Iris pigment epithelial cell (primary cell): ENCODE measurements at places on chromosomes 11 and 22.
A peak's percentile ranks its signal among the peaks of the same experiment; 100 is the strongest.

DNA sequence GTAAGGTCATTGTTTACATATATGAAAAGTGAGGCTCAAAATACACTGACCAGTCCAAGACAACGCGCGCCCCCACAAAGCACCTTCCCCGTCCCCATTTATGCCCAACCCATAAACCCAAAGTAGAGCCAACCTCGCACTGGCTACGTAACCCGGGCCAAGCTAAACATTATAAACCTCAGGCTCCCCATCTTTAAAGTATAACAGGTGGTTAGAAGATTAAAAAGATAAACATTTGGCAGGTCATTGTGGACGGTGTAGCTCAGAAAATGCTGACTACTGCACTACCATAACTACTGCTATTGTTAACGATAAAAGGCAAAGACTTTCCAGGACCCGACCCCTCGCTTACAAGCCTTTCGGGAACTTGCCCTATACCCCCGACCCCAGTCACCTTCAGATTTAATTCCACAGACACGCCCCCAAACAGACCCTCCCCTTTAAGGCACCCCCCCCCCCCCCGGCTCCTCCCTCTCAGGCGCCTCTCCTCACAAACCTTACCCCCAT is 470 bp downstream of the NUMA1 start:
- DNase-seq = no peak

DNA sequence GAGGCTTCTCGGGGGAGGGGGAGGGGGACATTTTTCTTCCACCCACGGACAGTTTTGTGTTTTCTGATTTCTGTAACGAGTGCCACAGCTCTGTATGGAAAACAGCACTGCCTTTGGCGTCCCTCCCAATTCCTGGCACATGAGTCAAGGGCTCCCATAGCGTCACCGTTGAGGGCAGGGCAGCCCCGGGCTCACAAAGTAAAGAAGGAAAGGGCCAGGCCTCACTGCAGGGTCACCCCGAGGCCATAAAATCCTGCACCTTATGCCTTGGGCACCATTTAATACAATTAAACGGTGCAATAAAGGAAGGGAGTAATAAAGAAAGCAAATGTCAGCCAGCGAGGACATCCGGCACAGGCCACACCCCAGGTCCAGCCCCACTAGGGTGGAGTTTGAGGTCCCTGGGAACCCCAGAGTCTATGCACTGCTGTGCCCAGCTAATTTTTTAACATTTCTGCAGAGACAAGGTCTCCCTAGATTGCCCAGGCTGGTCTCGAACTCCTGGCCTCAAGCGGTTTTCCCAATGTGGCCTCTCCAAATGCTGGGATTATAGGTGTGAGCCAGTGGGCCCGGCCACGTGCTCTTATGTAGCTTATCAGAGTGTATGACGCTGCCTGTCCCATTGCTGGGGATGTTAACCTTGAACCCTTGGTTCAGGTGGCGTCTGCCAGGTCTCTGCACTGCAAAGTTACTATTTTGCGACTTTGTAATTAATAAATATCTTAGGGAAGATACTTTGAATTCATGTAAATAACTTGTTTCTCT is 13.6 kb upstream of the MUC2 start:
- DNase-seq = peak; percentile 47

- DNase-seq = no peak
Measured at GRCh38 chr22:45886540-45886939, 90.4 kb downstream of the WNT7B start.

DNA sequence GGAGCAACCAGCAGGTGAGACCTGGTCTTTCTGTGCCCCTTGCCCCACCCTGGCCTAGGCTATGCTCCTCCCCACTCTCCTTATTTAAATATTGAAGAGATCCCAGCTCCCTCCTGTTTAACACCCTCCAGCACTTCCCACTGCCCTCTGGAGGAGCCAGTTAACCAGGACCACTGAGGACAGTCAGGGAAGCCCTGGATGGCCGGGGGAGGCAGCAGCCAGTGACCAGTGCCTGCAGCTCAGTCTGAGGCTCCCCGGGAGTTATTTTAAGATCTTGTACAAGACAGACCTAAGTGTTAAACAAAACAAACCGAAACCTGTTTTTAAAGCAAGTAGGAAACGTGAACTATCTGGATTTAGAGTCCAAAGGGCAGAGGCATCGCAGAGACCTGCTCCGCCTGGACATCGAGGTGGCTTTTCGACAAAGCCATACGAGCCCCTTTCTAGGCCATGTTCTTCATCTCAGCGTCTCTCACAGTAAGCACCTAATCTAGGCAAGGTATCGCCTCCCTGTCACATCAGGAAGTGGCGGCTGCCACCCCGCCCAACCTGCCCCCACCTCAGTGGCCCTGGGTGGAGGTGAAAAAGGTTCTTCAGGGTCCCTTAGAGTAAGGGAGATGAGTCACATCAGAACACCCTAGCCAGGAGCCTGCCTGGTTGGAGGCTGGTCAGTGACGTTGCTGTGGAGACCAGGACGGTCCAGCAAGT is 35.2 kb downstream of the TRMU start:
- DNase-seq = no peak

GRCh38 chr11:10650630-10651029 is 42.9 kb downstream of the IRAG1 start:
- DNase-seq = no peak

DNA sequence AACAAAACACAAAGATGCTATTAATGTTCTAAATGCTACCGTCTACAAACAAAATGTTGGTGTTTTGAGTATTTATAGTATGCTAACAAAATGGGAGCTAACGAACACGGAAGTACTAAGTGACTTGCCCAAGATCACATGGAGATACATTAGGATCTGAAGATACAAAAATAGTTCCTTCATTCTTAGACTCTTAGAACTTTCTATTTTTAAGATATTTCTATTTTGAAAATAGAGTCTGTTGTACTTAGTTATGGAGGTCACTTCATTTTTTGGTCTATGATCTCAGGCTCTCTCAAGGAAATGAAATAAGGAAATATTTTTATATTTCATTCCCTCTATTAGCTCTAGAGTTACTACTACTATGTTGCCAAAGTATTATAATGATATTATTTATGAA is 64.2 kb downstream of the APOL5 start:
- DNase-seq = no peak

- DNase-seq = no peak
Measured at GRCh38 chr22:48588151-48588877, 1239.4 kb downstream of the BRD1 start.

DNA sequence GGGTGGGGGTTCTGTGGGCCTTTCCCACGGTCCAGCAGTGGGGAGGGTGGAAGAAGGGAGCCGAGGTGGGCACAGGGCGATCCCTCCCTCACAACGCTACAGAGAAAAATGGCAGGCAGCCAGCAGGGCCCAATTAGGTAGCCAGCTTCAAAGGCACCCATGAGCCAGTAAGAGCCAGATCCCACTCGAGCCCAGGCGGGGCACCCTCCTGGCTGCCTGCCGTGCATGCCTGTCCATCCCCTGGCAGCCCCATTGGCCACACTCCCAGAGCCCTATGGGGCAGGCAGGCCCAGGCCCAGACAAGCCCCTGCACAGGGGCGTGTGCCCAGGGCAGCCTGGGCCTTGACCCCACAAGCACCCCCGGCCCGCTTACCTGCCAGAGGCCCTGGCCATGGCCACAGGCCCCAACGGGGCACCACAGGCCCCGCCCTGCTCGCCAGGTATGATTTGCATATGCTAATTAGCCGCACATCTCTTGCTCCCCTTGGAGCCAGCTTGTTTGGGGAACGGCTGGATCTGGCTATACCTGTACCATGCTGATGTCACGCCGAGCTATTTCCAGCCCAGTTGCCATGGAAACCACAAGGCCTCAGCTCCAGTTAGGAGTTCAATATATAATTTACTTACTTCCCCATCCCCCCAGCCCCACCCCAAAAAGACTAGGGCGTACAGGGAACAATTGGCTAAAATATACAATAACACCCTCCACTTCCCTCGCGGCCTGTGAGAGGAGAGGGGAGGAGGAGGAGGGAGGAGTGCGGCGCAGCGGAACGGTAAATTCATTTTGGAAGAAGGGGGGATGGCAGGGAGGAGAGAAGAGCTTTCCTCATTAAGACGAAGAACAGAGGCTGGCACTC is 47.5 kb upstream of the TCF20 start:
- DNase-seq = no peak

DNA sequence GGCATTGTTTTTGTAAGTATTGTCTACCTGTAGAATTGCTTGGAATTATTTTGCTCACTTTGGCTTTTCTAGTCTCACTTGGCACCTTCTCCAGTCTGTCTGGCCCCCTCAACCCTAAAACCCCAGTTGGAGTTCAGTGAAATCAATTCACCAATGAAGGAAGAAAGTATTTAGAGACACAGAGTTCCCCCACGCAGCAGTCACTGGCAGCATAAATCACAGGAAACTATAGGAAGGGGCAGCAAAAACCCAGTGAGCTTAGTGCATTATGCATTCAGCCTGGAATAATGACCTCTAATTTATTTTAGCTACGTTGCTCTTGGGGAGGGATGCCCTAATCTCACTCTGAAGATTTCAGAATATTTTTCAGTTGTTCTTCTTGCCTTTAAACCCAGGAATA is 204.7 kb upstream of the BLID start:
- DNase-seq = no peak

DNA sequence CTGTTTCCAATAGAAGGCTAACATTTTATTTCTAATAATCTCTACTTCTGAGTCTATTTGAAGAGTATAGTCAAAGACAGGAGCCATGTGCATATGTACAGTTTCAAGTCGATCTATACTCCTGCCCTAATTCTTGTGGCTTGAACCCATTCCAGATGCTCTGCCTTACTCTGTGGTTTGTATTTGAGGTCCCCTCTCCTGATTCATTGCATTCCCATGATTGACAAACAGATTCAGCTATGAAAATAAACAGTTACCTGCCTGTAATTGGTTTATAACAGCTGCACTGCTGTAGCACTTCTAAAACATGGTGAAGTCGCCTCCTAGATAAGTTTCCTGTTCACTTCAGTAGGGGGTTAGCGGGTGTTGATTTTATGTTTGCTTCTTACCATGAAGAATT is 138.7 kb downstream of the SOX6 start:
- DNase-seq = peak; percentile 16

DNA sequence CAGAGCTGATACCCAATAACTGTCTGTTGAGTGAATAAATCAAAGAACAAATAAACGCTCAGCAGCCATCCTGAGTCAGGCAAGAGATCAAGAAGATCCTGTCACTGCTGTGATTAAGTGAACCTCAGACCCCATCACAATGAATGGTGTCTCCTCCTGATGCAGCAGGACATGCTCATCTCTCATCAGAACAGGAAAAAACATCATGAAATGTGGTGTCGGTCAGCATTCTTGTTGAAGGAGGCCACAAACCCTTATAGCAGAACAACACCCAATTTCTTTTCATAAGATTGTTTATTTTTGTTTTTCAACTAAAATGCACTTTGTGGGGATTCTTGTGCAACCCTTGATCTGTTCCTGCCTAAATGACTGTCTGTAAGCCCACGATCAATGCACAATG is 60.3 kb downstream of the SYTL2 start:
- no peak for DNase-seq

DNA sequence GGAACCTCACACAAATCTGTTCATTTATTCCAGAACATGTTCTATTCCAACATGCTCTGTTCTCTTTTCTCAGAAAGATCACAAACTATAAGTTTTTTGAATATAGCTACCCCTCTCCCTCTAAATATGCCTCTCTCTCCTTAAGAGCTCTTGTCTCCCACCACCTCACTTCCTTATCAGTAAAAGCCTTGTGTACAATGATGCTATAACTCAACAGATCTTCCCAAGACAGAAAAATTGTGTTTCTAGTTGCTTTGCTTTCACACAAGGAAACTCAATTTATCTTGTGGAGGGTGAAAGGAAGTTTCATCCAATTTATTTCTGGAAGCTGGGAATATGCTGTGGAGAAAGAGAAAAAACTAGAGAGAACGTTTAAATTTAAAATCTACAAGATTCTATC is 64.4 kb downstream of the FAM76B start:
- no peak for DNase-seq

- peak; percentile 40 for DNase-seq
Measured at GRCh38 chr22:32926600-32926999, 125.1 kb downstream of the TIMP3 start.

DNA sequence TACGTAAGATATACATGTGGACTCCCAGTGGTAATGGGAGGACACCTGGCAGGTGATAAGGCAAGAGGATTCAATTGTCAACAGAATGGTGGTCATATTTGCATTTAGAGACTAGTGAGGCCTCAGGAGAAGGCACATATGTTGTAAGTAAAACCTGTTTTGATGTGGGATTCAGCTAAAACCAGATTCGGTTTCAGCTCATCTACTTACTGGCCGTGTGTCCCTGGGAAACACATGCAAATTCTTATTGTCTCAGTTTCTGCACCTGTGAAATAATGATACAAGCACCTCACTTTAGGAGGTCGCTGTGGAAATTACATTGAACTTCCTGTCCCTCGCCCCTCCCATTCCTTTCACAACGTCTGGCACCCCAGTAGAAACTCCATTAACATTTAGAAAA is 78.9 kb upstream of the FIBIN start:
- no peak for DNase-seq

DNA sequence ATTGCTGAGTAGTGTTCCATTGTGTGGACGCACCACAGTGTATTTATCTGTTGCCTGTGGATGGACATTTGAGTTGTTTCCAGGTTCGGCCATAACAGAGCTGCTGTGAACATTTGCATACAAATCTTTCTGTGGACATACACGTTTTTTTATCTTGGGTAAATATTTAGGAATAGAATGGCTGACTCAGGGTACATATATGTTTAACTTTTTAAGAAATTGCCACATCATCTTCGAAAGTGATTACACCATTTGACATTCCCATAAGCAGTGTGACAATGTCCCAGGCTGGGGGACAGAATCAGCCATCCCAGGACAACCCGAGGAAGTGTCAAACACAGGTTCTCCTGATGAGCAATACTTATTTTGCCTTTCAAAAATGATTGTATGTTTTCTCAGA is 87.9 kb downstream of the OSBP2 start:
- DNase-seq = no peak

DNA sequence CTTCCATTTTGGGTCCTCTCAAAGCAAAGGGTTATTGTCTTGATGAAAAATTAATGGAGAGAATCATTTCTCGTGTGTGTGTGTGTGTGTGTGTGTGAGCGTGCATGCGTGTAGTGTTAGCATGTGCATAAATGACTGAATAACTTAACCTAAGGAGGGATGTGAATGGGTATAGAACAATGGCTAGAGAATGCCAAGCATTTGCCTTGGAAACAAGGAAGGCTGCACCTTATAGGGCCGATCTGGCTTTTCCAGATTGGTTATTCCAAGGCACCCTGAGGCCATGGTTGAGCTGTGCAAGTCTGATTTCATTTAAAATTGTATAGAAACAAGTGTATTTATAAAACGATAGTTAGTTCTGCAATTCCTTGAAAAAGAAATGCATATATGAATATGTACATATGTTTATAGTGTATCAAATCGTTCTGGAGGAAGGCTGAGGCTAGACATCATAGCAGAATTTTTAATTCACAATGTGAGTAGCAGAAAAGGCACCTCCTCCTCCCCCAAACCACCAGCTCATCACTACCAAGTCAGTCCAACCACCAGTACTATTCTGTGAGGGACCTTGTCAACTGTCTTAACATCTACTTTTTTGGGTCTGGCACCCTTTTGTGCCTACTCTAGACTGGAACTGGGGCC is 322.7 kb upstream of the ISX start:
- DNase-seq = no peak

- no peak for DNase-seq
Measured at GRCh38 chr22:25359601-25360261, 140.3 kb downstream of the CRYBB2 start.

- DNase-seq = no peak
Measured at GRCh38 chr11:97309291-97309690, 919.5 kb downstream of the JRKL start.

GRCh38 chr22:31857247-31857646 is 87.1 kb upstream of the YWHAH start:
- DNase-seq = no peak

- no peak for DNase-seq
Measured at GRCh38 chr22:35918456-35918855, 110.2 kb downstream of the RBFOX2 start.

- no peak for DNase-seq
Measured at GRCh38 chr11:87122852-87123251, 85.1 kb downstream of the TMEM135 start.
